ENCODE measurements at places on chromosomes 6 and 20.

DNA sequence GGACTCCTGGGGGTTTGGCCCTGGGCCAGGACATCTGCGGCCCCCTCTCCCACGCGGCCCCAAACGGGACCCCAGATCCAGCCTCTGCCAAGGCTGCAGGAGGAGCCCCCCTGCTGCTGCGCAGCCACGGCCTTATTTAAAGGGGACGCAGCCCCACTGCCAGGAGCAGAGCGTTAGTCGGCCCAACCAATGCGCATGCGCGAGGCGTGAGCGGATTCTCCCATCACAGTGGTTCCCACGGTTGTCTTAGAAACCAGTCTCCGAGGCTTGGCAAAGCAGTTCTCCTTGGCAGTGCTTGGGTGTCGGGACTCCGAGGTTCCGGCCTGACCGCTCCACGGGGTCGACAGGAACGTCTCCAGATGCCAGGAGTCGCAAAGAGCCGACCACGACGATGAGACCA, 288.3 kb upstream of the ZNF337 start:
- peak; percentile 10 for DNase-seq

- DNase-seq, result no peak
These were observed 38.7 kb upstream of the ECI2 start for GRCh38 chr6:4174042-4174441.

DNA sequence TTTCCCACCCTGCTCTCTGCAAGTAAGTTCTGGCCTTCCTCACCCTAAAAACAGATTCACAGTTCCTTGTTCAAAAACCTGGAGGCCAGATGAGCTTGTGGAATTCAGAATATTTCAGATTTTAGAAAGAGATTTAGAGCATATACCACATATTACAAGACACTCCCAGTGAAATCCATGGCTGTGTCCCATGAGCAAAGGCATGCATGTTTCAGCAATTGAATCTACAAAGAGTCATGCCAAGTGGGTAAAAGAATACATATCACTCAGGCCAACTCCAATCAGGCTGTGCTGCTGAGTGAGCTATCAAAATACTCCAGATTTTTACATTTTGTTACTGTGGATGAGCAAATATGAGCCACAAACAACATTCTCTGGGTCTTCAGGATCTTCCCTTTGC, 10.2 kb upstream of the NEDD9 start:
- DNase-seq, result no peak

DNA sequence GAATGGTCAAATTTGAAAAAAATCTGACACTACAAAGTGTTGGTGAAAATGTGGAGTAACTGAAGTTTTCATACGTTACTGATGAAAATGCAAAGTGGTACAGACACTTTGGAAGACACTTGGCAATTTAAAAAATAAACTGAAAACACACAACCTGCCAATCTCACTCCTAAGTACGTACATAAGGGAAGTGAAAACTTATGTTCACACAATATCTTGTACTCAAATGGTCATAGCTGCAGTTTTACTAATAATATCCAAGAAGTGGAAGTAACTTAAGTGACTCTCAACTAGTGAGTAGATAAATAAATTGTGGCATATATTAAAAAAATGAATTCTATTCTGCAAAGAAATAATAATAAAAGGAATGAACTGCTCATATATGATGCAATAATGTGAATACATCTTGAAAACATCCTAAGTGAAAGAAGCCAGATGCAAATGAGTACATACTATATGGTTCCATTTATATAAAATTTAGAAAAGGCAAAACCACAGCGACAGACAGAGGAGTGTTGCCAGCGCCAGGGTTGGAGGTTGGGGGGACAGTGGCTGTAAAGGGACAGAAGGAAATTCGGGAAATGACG, 198.2 kb downstream of the ERMARD start:
- DNase-seq, result no peak

GRCh38 chr6:47059216-47059885, 17.2 kb upstream of the ADGRF1 start:
- no peak for DNase-seq

Measured in CD4-positive, alpha-beta T cell treated with Interferon gamma for 1 hour (primary cell).